GF-D8 (cell line): ENCODE measurements at places on chromosomes 7 and 10.

DNA sequence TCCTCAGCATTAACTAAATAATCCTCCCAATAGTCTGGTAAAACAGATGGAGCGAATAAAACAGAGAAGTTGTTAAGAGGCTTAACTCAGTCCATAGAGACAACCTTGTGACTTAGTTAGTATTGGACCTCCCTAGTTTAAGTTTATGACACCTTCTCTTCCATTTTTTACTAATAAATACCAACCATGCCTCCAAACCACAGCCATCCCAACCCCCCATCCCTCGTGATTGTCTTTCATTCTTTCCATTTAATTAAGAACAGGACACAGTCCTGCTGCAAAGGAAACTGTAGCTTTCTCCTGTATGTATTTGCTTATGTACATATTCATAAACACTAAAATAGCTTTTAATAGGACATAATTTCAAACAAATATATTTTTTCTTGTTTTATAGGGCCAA lies 238.2 kb downstream of the SEMA3D start:
- no peak for DNase-seq

GRCh38 chr10:131047501-131047900 lies 264.0 kb downstream of the TCERG1L start:
- no peak for DNase-seq

DNA sequence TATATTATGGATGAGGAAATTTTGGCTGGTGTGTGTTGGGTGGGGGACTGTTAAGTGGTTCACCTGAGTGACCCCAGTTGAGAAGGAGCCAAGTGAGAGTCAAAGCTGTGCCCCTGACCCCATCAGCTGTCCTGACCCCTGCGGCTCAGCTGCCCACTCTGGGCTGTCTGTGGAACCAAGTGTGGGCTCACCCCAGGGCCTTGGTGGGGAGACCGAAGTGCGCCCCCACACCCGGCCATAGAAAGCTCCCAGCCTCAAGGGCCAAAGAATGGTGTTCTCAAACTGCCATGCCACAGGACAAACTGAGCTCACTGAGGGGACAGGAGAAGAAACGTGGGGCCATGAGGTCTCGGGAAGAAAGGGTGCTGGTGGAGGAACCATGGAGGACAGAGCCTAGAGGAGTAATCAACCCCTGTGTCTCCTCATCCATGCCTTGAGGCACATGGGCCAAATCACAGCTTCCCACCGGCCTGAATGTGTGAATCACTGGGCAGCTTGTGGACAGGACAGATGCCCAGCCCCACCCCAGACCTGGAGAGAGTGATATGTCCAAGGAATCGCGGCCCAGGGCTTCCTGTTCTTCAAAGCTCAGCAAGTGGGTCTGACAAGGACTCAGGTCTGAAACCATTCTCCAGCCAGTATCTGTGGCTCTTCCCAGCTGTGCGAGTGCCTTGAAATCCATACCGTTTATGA lies 86.2 kb upstream of the CACUL1 start:
- DNase-seq, result no peak

DNA sequence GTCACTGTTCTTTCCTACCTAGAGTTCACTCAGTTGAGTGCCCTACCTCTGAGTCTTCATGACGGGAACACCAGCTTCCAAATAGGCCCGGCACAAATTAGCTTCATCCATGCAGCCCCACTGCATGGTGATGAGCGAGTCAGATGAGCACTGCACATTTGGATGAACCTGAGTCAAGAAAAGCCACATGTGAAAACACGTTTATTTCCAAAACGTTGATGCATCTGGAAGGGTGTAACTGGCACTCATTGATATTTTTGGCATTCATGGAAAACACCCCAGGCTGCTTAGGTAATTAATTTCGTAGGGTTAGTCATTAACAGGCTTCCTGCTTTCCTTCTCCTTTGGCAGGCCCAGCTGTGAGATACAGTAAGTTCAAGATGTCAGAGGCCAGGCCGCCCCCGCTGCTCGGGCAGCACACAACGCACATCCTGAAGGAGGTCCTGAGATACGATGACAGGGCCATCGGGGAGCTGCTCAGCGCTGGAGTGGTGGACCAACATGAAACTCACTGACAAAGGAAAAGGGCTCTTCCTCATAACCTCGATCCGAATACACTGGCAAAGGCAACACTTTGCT lies 725.2 kb downstream of the SUGCT start:
- no peak for DNase-seq

DNA sequence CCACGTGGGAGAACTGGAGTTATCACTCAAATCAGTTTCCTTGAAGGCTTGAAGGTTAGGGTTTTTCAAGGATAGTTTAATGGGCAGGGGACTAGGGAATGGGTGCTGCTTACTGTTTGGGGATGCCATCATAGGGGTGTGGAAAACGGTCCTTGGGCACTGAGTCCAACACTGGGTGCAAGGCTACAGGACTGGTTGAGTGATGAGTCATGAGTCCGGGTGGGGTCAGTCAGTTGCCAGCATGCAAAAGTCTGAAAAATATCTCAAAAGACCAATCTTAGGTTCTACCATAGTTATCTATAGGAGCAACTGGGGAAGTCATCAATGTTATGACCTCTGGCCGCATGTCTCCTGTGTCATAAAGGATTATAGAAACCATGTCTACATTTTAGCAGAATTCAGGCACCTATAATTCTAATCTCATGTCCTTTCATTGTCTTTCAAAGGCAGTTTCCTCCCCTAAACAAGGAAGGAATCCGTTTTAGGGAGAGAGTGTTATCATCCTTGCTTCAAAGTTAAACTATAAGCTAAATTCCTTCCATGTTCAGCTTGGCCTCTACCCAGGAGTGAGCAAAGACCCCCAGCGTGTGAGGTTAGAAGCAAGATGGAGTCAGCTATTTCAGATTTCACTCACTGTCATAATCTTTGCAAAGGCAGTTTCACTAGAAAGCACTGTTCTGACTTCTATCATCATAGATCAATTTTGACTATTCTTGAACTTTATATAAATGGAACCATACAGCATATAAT lies 94.5 kb downstream of the COL26A1 start:
- no peak for DNase-seq

DNA sequence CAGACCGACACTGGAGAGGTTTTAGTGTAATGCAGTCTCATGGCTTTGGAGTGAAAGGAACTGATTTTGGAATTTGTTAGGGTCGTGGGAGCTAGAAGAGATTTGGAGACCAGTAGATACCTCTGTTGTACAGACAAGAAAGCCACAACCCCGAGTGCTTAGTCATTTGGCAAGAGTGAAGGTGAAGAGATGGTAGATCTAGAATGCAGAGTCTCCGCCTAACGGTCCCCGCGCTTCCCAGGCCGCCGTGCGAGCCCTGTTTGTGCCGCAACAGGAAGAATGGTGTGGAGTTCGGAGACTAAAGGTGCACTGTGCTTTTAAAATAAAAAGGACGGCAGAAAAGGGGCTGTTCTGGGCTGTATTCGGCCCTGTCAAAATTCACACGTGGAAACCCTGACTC lies 186.7 kb downstream of the ADARB2 start:
- no peak for DNase-seq

DNA sequence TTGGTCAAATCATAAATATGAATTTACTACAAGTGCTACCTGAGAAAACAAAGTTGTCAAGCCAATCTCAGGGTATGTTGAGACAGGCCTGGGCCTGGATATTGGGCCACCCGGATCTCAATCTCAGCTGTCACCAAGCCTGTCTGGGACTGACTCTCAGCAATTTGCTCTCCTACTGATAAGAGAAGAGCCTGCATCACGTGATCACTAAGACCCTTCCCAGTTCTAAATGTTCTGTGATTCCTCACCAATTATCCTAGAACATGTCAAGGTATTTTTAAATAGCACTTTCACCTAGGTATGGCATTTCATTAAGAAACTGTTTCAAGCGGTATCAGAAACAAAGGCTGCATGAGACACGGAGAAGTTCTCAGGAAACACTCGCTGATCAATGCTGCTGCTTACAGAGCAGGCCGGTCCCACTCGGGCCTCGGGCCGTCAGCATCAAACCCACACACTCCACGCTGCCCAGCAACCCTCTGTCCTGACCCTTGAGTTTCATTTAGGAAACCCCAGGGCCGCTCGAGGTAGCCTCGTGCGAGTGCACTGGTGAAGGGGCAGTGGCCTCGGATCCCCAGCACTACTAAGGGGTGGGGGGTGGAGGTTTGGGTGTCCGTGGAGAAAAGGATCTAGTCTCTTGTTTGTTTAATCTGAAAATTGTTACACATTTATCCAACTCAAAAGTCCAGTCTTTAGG lies 4.1 kb downstream of the KLF6 start:
- no peak for DNase-seq
